CD4-positive, alpha-beta memory T cell (primary cell): ENCODE measurements at places on chromosomes 11 and 22. TPM values are rescaled to one million over a fixed set of nuclear protein-coding genes. Genes with fewer than 3 reads are reported as not detected.

RGL4 gene
- total RNA-seq = 7.2 TPM

MS4A15 gene
- total RNA-seq = not detected

EHF gene
- total RNA-seq = not detected

LRRC55 gene
- not detected for total RNA-seq

USH1C gene
- not detected for total RNA-seq

POU2F3 gene
- not detected for total RNA-seq

TOP3B gene
- total RNA-seq = 78.1 TPM

SYCE3 gene
- total RNA-seq = not detected

IL10RA gene
- total RNA-seq = 406 TPM

BLID gene
- not detected for total RNA-seq

OR52E8 gene
- total RNA-seq = not detected

RIMBP3B gene
- total RNA-seq = 4.0 TPM

KDM4E gene
- not detected for total RNA-seq

OR6T1 gene
- total RNA-seq = not detected

LRP4 gene
- total RNA-seq = not detected

SLC5A4 gene
- total RNA-seq = not detected

HSPB2 gene
- not detected for total RNA-seq

SLC25A22 gene
- total RNA-seq = 24.1 TPM

DEFB131B gene
- not detected for total RNA-seq
